ENCODE measurements at places on chromosomes 16 and 17.

- DNase-seq = no peak
Observed at GRCh38 chr17:58315281-58315711, 13.3 kb downstream of the TSPOAP1 start.

DNA sequence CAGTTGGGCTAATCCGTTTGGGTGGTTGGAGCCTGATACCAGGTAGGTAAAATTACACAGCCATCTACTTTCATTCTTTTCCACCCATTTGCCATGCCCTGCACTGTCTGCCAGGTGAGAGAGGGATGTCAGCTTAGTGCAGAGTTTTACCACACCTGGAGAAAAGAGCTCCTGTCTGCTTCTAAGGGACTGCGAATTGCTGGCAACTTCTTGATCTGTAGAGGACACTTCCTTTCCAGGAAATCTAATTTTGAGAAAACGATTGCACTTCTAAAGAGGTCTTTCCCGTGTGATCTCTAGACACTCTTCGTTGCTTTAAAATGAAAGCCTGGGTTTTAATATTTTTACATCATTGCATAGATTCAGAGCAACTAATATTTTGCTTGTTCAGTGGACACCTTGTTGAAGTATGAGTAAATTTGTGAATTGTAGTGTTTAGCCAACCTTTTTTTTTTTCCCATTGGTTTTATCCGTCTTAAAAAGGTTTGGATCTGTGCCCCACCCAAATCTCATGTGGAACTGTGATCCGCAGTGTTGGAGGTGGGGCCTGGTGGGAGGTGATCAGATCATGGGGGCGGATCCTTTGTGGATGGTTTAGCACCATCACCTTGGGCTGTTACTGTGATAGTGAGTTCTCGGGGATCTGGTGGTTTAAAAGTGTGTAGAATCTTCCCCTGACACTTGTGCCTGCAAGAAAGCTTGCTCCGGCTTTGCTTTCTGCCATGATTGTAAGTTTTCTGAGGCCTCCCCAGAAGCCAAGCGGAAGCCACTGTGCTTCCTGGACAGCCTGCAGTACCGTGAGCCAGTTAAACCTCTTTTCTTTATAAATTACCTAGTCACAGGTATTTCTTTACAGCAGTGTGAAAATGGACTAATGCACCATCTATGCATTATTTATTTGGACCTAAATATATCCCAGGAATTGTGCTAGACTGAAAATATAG is 104.6 kb downstream of the PRKCA start:
- DNase-seq = no peak

- DNase-seq = no peak
Observed at GRCh38 chr17:64382061-64382583, 8.5 kb downstream of the PECAM1 start.

DNA sequence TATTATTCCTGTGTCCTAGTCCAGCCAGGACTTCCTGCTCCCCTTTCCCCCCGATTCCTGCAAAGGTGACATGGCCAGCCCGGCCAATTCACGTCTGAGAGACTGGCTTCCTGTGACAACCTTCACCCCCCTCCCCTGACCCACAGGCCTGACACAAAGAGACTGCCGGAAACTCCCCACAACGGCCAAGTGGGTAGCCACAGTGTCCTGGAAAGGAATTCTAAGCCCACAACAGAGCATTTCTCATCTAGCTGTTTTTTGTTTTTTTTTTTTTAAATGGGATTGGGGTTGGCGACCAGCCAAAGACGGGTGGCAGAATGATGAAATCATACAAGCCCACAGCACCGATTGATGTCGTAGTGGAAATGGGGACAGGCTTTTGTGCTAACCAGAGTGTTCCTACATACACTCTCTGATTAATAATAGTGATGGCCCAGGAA is 2.8 kb upstream of the XAF1 start:
- DNase-seq = peak; percentile 87

DNA sequence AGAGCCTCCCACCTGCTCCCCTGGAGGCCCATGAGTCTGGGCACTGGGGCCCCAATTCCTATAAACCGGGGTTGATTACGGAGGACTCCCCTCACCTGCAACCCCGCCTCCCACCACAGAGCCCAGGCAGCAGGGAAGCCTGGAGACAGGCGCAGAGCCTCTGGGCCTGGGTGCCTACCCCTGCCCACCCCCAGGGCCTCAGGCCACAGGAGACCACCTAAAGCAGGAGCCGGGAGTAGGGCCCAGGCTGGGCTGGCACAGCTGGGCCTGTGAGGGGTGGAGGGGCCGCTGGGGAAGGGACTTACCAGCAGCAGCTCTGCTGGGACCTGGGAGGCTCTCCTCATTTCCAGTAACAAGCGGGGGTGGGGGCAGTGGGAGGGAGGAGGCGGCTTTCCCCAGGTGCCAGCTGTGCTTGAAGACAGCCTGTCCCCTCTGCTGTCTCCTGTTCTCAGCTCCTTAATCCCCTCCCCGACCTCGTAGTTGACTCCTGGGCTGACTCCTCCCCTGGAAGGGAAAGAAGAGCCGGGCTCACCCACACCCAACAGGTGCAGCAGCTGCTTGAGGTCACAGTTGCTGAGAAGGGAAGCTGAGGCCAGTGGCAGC is 46.8 kb downstream of the TMEM235 start:
- DNase-seq = no peak

GRCh38 chr16:81987706-81988105 is 23.6 kb downstream of the SDR42E1 start:
- DNase-seq = no peak

DNA sequence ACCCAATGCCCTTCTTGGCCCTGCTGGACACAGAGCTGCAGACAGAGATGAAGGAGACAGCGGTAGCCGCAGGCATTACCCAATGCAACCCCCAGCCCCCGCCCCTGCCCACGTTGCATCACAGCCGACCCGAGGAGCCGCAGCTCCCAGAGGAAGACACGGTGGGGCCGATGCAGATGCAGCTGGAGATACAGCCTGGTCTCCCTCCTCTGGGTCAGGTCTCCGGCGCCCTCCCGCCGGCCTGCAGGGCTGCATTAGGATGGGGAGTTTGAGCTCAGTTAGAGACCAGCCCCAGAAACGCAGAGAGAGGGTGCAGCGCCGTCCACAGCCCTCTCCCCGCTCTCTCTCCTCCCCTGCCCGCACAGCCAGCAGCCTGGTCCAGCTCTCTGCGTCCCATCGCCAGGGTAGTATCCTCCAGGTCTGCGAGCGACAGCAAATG is 19.4 kb upstream of the UBE2I start:
- DNase-seq = peak; percentile 47

- peak; percentile 88 for DNase-seq
Observed at GRCh38 chr17:35238821-35239220, 4.1 kb upstream of the SLFN5 start.

GRCh38 chr17:28889996-28890395 is 7.5 kb downstream of the FLOT2 start:
- DNase-seq = no peak

- no peak for DNase-seq
Observed at GRCh38 chr17:5135726-5136579, 20.1 kb downstream of the USP6 start.

DNA sequence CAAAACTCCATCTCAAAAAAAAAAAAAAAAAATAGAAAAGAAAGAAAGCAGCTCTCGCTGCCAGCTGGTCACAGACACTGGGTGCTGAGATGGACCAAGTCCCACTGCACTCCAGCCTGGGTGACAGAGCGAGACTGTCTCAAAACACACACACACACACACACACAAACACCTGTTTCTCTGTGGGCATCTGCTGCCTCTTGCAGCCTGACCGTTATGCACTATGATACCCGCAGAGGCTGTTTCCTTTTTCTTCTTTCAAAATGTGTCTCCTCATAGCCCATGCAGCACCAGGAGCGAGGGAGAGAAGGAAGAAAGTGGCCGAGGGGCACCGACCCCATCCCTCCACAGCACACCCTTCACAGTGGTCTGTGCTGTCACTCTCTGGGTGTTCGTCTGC is 36.9 kb upstream of the KLHDC4 start:
- no peak for DNase-seq

DNA sequence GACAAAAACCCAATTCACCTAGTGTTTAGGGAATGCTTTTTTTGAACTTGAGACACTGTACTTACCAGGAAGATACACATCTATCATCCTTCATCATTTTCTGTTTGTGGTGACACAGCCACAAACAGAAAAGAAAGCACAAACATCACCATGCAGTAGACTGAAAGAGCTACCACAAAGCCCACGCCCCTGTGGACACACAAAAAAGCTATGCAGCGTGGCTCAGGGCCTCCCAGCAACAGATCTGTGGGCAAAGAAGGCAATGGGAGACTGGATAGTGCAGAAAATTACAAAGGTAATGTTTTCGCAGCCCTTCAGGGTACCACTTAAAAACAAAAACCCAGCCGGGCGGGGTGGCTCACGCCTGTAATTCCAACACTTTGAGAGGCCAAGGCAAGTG is 9.6 kb downstream of the COTL1 start:
- DNase-seq = no peak

GRCh38 chr17:61508912-61509311 is 56.7 kb downstream of the TBX4 start:
- no peak for DNase-seq

GRCh38 chr16:66751992-66752322 is 548 bp upstream of the DYNC1LI2 start:
- DNase-seq = no peak

DNA sequence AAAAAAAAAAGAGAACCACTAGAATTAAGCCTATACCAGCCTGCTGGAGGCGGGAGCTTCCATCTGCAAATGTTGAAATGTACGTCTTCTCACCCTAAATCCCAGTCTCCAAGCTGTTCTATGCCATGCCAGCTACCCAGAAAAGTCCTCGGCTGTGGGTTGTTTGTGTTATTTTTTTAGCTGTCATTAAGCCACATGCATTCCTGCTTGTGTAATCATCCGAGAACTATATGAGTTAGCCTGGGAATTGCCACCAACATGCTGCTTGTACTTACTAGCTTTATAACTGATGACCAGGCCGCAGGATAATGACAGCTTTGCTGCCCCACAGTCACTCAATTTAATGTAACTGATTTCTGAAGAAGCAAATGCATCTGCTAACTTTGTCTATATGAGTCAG is 313.9 kb upstream of the SALL1 start:
- peak; percentile 58 for DNase-seq

DNA sequence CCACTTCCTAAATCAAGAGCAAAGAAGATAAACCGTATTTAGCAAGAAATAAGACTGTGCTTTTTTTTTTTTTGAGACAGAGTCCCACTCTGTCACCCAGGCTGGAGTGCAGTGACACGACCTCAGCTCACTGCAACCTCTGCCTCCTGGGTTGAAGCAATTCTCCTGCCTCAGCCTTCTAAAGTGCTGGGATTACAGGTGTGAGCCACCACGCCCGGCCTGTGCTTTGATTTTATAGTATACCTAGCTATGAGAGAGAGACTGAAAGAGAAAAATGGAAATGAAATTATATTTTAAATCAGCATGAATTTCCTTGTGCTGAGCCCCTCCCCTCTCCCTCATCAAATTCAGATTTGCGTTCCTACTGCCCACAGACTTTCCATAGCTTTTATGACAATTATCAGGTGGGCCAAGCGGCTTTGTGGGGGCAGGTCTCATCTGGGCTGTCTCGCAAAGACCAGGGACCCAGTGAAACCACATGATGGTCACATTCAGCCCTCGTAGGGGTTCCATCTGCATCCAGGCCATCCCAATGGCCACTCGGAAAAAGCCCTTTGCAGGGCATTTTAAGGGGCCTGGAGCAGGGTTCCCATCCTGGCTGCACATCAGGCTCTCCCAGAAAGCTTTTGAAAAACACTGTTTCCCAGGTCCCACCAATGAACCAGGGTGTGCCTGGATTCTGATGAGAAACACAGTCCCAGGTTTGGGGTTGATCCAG is 8.5 kb downstream of the CACNG1 start:
- DNase-seq = no peak

DNA sequence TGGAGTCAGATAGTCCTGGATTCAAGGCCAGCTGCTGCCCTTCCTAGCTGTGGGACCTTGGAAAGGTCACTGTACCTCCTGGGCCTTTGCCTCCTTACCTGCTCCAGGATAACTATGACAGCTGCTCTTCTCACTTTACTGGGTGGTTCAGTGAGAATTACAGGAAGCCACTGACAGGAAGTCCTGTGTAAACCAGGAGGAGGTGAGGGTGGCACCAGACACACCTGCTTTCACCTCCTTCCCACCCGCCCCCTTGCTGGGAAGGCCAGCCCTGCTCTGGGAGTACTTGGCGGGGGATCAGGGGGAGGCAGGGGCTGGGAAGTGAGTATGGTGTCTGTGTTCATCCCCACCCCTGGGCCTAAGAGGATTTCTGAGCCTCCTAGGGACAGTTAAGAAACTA is 42.6 kb downstream of the CPNE2 start:
- DNase-seq = no peak

DNA sequence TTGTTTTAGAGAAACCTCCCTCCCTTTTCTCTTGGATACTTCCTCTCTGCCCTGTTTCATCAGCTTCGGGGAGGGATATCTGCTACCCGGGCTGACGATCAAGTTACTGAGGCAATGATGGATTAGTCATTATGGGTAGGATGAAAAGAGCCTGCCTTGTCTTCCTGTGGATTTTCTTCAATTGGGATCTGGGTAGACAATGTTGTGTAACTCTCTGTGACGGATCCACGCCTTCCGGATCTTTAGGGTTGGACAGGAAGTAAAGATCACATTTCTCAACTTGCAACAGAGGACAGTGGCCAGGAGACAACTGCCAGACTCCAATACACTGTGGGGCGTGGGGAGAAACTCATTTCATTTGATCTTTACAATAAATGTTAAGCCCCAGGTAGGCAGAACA is 11.3 kb upstream of the CHST6 start:
- peak; percentile 55 for DNase-seq

DNA sequence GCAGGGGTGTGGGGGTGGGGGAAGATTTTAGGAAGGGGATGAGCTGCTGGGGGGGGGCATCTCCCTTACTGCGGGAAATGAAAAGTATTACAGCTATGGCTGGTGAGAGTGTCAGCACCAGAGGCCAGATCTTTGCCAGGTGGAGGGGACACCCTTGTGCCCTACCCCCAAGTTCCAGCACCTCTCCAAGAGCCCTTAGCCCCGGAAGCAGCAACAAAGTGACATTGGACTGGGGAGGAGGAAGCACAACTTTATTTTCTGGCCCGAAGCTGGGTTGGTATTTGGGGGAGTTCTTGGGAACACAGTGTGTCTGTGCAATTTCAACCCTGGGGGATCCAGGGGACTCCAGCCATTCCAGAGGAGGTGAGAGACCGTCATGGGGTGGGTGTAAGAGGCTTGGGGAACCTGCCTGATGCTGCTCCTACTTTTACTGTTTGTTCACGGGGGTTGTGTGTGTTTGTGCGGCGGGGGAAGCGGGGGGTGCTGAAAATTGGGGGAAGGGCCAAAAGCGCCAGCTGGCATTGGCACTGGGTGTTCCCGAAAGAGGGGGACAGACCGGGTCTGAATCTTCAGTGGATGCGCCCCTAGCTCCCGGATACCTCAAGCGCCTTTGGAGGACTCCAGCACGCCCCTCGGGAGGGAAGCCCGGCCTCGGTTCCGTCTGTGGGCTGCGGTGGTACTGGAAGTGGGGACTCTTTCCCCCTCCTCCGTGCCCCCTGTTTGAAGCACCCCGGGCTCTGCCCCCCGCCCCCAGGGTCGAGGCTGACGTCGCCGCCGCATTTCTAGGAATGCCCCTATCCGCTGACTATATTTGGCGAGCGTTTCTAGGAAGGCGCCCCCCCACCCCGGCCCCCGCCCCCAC is 230.3 kb downstream of the MRTFB start:
- no peak for DNase-seq

GRCh38 chr16:75116081-75116910 is at the start of gene LDHD:
LDHD (minus strand) TSS chr16:75116780; CDS start chr16:75116720, 60 bp downstream.
- peak; percentile 55 for DNase-seq
